Lung (tissue), 17 donors: ENCODE measurements at places on chromosomes 7 and 10. TPM values are rescaled to one million over a fixed set of nuclear protein-coding genes. Genes with fewer than 3 reads are reported as not detected.

Gene FAM13C
- total RNA-seq, result 59.0 TPM

Gene SKIDA1
- total RNA-seq, result 1.6 TPM

Gene HECW1
- 0.11 TPM for total RNA-seq

Gene FKBP9
- 117 TPM for total RNA-seq

Gene PRLHR
- not detected for total RNA-seq

Gene DKK1
- total RNA-seq, result 9.2 TPM

Gene GPR26
- total RNA-seq, result not detected

Gene KIAA1549
- total RNA-seq, result 5.5 TPM

Gene ATOH7
- not detected for total RNA-seq

Gene PNLIPRP3
- not detected for total RNA-seq

Gene MACC1
- 25.0 TPM for total RNA-seq

Gene MLLT10
- total RNA-seq, result 97.8 TPM

Gene IQUB
- 17.4 TPM for total RNA-seq

Gene CHPF2
- 54.0 TPM for total RNA-seq

GRCh38 chr10:87503886-87504285 is 807 bp upstream of the MINPP1 start:
- no peak for DNase-seq

- DNase-seq, result peak; percentile 5
Measured at GRCh38 chr7:128827971-128828711, 2.1 kb upstream of the FLNC start.

DNA sequence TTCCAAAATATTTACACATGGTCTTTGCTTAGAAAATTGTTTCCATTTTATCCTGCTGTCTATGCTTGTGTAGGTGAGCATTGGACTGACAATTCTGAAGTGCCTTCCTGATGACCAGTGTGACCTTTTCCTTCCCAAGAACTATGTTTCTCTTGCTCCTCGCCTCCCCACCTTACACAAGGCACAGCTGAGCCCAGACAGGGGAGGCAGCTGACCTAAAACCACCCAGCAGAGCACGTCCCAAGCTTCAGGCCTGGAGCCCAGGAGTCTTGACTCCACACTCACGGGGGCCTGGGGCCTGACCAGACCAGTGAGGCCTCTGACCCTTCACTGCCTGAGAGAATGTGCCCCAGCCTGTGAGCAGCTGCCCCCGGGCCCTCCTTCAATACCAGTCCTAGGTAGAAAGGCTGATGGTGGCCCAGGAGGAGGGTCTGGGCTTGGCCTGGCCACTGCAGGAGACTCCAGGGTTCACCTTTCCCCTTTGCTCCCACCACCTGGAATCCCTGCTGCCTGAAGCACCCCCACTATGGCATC is 7.0 kb downstream of the CALML5 start:
- no peak for DNase-seq

GRCh38 chr7:39073432-39073831 is 95.7 kb downstream of the POU6F2 start:
- DNase-seq, result peak; percentile 52

DNA sequence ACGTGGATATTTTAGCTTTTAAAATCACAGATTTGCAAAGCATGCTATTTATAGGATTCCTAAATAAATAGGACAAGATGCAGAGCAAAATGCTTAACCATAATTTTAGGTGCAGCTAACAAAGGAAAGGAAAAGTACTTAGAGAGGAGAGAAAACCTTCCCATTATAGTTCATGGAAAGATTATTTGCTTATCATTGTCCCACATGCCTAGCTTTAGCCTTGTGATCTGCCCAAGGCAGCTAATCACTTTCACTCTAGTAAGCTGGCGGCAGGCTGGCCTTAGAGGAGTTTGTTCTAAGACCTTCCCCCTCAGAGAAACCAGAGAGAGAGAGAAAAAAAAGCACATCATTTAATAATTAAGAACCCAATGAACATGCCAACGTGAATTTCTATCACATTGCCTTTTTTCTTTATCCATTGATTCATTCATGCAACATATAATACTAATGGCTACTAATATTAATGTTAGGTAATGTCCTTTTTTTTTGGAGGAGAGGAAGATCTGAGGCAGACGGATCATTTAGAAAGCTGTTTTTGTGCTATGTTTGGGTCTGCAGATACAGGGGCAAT is 274.6 kb downstream of the ARL4A start:
- no peak for DNase-seq

DNA sequence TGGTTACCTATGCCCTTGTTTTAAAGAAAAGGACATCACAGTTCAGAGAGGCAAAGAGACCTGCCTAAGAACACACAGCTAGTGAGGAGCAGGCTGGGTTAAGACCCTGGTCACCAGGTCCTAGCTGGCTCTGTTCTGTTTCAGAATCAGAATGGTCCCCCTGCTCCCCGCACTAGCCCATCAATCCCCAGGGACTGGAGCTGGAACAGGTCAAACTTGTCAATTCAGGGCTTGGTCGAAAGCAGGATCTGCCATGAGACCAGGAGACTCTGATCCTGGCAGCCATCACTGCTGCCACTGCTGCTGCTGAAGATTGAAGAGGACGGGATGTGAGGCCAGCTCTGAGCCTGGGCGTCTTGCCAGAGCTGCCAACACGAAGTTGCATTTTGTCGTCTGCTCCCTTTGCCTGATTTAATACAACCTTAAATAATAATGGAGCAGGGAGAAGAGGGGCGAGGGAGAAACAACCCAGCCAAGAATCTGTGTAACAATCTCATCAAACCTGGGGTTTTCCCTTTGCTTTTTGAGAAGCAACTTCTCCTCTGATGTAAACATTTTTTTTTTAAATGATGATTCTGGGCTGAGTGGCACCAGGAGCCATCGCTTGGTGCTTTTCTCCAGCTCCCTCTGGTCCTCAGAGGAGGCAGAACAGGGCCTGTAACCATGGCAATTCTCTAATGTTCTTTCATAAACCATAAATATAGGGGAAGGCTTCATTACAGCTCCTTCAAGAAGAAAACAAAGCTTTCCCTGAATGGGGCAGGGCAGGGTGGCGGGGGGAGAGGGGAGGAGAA is 119.0 kb upstream of the SORCS3 start:
- peak; percentile 26 for DNase-seq

- DNase-seq, result no peak
Measured at GRCh38 chr7:120680985-120681384, 177.0 kb downstream of the TSPAN12 start.

DNA sequence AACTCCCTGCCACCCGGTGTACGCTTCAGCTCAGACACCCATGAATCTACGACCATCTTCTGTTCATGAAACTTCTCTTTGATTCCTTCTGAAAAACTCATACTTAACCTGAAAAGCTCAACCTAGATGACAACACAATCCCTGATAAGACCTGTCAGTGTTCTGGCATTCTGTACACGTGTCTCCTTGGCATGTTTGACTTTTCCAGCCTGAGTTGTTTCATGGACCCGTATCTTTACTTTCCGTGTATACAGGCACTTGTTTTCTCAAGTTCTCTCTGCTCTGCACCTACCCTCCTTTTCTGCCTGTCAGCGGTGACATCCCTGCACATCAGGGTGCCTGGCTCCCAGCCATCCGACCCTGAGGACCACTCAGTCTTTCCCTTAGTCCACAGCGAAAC is 103.3 kb downstream of the LARP4B start:
- DNase-seq, result no peak

GRCh38 chr10:120827251-120827875 is 23.8 kb upstream of the WDR11 start:
- DNase-seq, result no peak

DNA sequence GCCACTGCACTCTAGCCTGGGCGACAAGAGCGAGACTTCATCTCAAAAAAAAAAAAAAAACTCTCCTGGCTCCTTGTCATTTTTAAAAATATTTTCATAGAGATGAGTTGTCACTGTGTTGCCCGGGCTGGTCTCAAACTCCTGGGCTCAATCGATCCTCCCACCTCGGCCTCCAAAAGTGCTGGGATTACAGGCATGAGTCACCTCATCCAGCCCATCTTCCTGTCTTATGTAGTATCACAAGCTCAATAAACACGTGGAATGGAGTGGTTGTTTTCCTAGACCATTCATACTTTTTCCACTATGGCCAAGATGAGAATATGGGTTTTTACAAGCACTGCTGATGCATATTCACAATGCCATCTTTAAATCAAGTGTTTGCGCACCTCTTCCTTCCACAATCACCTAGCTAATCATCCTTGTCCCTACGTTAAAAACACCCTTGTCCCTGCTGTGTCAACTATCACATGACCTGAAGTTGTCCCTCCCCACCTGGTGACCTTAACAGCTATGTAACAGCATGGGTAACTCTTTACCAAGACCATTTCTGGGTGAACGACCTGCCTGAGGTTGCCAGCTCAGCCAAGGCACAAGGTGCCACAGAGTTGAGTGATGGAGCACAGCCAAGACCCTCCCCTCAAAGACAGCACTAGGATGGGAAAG is 21.3 kb downstream of the DLG5 start:
- no peak for DNase-seq

GRCh38 chr10:128498746-128499145 is 372.5 kb upstream of the MKI67 start:
- DNase-seq, result no peak

- DNase-seq, result peak; percentile 53
Measured at GRCh38 chr10:35011771-35012191, 78.4 kb downstream of the CUL2 start.

- DNase-seq, result no peak
Measured at GRCh38 chr7:17302575-17303142, 4.2 kb downstream of the AHR start.

- DNase-seq, result no peak
Measured at GRCh38 chr7:14924398-14924797, 21.8 kb upstream of the DGKB start.

- no peak for DNase-seq
Measured at GRCh38 chr7:45126920-45127319, 15.4 kb upstream of the TBRG4 start.

DNA sequence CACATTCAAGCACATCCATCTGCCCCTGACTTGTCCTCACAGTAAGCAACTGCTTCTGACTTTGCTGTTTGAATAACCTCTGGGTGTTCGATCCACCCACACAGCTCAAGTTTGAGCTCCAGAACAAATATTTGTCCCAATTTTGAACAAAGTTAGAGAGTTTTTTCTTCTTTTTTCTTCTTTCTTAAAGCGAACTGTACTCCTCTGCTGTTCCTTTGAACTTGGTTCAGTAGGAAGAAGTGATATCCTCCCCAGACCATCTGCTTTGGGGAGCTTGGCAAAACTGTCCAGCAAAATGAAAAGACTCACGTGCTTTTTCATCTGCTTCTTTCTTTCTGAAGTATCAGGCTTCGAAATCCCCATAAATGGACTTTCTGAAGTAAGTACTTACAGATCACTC is at the start of gene ITIH2:
TSS of gene ITIH2 (plus strand) at position 177 of the 400 bp plus-strand sequence. CDS start at position 296, 119 bp downstream.
- no peak for DNase-seq

GRCh38 chr7:1285556-1286301 is 53.1 kb downstream of the UNCX start:
- DNase-seq, result no peak

DNA sequence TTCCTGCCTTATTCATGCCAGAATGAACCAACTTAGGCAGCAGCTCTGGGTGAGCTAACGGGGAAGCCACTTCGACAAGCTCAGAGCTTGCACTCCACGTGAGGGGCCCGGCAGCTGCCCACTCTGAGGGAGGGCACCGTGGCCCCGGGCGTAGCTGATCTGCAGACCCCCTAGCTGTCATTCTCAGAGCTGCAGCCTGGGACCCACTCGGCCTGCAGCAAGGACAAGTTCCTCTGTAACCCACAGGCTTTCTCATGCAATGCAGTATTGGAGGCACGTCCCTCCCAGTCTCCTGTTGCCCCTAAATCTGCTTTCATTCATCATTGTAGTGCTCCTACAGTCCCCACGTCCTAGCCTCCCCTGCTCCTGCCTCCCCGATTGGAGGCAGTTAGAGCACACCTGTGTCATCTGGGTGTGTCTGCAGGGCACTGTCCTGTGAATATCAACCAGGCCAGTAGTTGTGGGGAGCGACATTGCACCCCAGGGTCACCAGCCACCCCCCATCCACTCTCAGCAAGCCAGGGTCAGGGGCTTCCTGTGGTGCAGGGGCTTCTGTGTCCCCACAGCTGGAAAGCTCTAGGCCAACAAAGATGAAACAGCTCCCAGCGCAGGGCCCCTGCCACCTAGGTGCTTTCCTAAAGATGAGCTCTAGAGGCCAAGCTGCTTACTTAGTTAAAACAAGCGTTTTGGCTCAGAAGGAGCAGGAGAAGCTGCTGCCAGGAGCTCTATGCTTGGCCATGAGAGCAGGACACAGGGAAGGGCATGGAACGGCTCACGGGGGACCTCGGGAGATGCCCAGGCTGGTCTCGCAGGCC is 333.6 kb downstream of the ADARB2 start:
- no peak for DNase-seq

- DNase-seq, result no peak
Measured at GRCh38 chr7:2522780-2523433, 3.3 kb downstream of the LFNG start.

DNA sequence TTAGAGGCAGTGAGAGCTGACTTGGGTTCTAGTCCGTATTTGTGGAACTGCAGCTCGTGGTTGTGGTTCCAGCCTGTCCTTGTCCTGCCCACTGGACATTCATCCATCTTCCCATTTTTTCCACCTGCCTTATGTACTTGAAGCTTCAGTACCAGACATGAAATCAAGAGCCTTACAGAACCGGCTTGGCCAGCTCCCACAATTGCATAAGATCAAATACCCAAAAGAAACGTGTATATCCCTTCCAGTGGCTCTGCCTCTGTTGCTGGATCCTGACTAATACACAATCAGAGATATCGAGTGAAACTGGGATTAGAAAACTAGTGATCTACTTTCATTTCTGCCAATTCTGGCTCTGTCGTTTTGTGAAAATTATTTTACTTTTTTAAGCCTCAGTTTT is 23.8 kb upstream of the LIPA start:
- peak; percentile 64 for DNase-seq

DNA sequence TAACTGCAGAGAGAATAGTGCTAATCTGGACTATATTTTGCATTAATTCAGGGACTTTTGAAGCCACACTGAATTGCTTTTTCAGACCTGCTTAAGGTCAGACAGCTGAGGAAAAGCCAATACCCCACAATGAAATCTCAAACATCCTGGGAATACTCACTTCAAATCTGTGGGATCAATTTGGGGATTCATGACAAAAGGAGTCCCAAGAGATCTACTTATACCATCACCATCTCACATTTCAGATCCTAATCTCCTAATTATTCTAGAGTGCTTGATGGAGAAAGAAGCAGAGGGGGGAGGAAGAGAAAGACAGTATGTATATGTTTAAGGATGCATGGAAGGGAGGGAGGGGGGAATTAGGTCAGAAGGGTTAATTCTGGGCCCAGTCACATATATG is 202.2 kb downstream of the CACNA2D1 start:
- DNase-seq, result no peak
